ENCODE measurements at places on chromosomes 7 and 10. TPM values are rescaled to one million over a fixed set of nuclear protein-coding genes. Genes with fewer than 3 reads are reported as not detected.

GIMAP1 gene
- total RNA-seq, result 4.9 TPM

PDE6C gene
- total RNA-seq, result not detected

SCART1 gene
- total RNA-seq, result 1.5 TPM

CNNM2 gene
- 6.6 TPM for total RNA-seq

CFAP69 gene
- not detected for total RNA-seq

FAM25A gene
- total RNA-seq, result not detected

PNLIPRP3 gene
- not detected for total RNA-seq

KIF20B gene
- total RNA-seq, result 48.7 TPM

C10orf71 gene
- total RNA-seq, result not detected

MOGAT3 gene
- not detected for total RNA-seq

MRLN gene
- 0.23 TPM for total RNA-seq

DNA sequence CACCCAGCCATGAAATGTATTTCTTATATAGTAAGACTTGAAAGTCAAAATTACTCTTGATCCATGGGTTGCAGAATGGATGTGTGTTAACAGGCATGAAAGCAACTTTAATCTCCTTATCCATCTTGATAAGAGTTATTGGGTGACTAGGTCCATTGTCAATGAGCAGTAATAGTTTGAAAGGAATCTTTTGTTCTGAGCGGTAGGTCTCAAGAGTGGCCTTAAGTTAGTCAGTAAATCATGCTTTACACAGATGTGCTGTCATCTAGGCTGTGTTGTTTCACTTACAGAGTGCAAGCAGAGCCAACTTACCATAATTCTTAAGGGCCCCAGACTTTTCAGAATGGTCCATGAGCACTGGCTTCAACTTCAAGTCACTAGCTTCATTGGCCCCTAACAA lies 51.2 kb downstream of the KIAA1549 start:
- no peaks in the 10 kb centered on the region for H3K36me3 ChIP-seq
- H3K27ac ChIP-seq, result no peak overlapping the region
- H3K27me3 ChIP-seq, result peaks cover 15% of the 10 kb centered on the region

GRCh38 chr10:127577376-127578258 lies 28.5 kb downstream of the NPS start:
- H3K4me3 ChIP-seq, result no peak overlapping the region
- H3K27me3 ChIP-seq, result no peaks in the 10 kb centered on the region
- no peaks in the 10 kb centered on the region for H3K4me1 ChIP-seq
- no peaks in the 10 kb centered on the region for H3K36me3 ChIP-seq
- DNase-seq, result no peak
- no peak overlapping the region for H3K27ac ChIP-seq

GRCh38 chr7:41507686-41508268 lies 195.1 kb downstream of the INHBA start:
- H3K4me3 ChIP-seq, result no peak overlapping the region
- DNase-seq, result no peak
- H3K27me3 ChIP-seq, result no peaks in the 10 kb centered on the region
- no peak overlapping the region for H3K27ac ChIP-seq

- H3K4me3 ChIP-seq, result no peak overlapping the region
- DNase-seq, result no peak
- no peaks in the 10 kb centered on the region for H3K4me1 ChIP-seq
- H3K27ac ChIP-seq, result no peak overlapping the region
These were observed 31.1 kb upstream of the RSBN1L start for GRCh38 chr7:77665161-77665560.

DNA sequence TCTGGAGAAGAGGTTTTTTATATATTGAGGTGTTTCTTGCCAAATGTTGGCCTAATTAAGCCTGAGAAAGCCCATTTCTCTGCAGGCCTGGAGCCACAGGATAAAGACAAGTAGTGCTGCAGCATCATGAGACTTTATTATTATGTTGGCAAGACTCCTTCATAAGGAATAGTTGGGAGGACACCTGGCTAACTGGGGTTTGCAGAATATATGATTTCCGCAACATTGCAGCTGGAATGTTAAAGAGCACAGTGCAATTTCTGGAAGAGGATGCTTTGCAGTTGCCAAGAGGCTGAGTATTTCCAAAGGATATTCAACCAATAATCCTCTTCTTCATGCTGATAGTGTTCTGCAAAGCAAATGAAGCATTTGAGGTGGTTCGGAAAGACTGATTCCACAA lies 1512.8 kb upstream of the LRRTM3 start:
- H3K4me3 ChIP-seq, result no peak overlapping the region
- H3K27me3 ChIP-seq, result no peaks in the 10 kb centered on the region
- no peaks in the 10 kb centered on the region for H3K36me3 ChIP-seq

DNA sequence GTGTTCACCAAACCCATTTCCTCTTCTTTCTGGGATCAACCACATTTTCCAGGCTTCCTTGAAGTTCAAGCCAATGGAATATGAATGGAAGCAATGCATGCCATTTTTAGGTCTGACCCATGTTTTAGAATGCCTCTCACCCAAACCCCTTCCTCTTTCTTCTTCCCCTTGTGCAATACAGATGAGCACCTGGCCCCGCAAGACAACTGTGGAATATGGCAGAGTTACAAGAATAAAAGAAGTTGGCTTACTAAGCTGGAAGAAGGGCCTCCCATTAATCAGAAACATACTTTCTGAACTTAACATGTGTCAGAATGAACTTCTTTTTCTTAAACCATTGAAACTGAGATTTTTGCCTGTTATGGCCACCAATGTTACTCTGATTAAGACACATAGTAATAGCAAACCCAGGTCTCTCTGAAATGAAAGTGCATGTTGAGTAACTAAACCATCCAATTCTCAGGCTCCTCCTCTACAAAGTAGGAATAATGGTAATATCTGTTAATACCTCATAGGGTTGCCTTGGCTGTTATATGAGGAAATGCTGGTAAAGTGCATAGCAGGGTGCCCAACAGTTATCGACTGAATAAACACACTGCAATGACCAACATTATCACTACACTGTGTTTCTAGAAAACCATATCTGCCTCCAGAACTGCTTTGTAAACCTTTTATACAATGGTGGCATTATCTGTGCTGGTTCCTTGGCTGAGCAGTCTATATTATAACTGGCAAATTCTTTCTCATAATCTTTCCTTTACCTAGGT lies 382.2 kb upstream of the NRP1 start:
- H3K4me3 ChIP-seq, result no peak overlapping the region
- no peak overlapping the region for H3K27ac ChIP-seq
- no peak for DNase-seq

DNA sequence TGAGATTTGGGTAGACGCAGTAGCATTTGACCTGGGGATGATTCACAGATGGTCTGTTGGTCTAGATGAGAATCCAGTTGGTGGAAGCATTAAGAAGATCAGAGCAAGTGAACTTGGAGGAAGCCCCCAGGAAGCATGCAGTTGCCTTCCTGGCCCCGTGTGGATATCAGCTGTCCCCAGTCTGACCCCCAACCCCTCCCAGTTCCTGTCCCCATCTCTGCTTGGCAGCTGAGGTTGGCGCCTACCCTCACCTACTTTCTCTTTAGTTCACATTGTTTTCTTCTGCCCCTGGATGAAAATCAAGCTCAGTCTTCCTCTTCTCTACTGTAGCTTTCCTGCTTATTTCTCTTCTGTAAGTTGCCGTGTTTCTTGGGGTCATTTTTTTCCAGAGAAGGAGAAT lies 227.9 kb downstream of the GATA3 start:
- DNase-seq, result no peak
- H3K36me3 ChIP-seq, result peaks cover 1% of the 10 kb centered on the region
- peaks cover 14% of the 10 kb centered on the region for H3K27me3 ChIP-seq
- H3K4me1 ChIP-seq, result peaks cover 12% of the 10 kb centered on the region
- no peak overlapping the region for H3K27ac ChIP-seq
- no peak overlapping the region for H3K4me3 ChIP-seq

- no peaks in the 10 kb centered on the region for H3K4me1 ChIP-seq
- H3K4me3 ChIP-seq, result no peak overlapping the region
- H3K36me3 ChIP-seq, result no peaks in the 10 kb centered on the region
- no peak overlapping the region for H3K27ac ChIP-seq
- peaks cover 2% of the 10 kb centered on the region for H3K27me3 ChIP-seq
These were observed 119.0 kb upstream of the PTPRZ1 start for GRCh38 chr7:121753944-121754343.

DNA sequence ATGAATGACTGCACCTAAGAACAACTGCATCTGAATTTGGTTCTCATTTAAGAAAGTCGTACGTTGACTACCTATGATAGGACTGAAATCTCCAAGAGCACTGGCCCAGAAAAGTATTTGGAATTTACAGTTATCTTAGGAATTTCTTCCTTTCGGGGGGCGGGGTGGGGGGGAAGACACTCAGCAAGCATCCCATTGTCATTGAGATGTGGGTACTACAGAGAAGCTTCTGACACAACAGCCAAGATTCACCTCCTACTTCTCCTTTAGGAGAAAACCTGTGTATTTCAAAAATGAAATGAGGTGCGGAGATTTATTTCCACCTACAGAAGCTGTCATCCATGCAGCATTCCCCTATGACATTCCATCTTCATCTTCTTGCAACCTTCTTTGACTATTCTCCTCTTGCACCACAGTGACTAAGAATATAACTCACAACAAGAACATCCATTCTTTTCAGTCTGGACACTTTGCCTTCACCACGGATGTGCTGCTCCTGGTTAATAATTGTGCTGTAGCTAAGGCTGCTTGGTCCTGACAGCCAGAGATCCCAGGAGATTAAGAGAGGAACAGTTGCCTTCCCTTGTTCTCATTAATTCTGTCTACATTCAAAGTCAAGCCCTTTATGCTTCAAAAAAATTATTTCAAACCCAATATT lies 98.4 kb upstream of the FRMD4A start:
- H3K4me3 ChIP-seq, result no peak overlapping the region
- H3K36me3 ChIP-seq, result no peaks in the 10 kb centered on the region
- no peak for DNase-seq
- H3K27ac ChIP-seq, result no peak overlapping the region

DNA sequence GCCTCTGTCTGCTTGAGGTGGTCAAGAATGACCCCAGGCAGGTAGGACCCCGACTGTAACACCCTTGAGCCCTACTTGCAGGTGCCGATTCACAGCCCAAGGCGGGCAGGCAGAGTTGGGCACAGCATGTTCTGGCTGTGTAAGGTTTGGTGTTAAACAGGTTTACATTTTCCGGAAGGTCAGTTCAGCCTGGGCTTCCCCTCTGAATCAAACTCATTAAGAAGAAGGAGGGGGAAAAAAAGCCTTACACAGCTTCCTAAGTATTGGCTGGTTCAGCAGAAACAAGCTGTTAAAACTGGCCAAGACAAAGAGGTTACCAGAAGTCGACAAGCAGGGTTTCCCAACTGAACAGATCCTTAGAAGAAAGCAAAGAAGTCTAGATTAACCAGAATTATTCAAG lies 132.7 kb downstream of the PRPF18 start:
- peaks cover 15% of the 10 kb centered on the region for H3K4me1 ChIP-seq
- peaks cover 15% of the 10 kb centered on the region for H3K27me3 ChIP-seq
- H3K4me3 ChIP-seq, result no peak overlapping the region
- DNase-seq, result no peak

DNA sequence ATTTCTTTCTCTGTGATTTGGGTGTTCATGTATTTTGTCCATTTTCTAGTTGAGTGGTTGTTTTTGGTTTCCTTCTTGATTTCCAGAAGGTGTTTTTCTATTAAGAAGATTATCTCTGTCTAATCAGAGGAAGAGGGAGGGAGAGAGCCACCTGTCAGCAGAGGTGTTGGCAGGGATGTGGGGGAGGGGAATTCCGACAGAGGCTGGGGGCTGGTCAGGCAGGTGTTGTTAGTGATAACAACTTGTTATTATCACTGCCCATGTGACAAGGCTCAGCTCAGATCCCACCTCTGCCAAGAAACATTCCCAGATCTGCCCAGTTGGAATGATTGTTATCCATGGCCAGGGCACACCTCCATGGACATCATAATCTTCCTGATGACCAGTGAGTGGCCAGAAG lies 293.4 kb downstream of the GFRA1 start:
- no peak overlapping the region for H3K27ac ChIP-seq
- H3K4me3 ChIP-seq, result no peak overlapping the region
- H3K36me3 ChIP-seq, result no peaks in the 10 kb centered on the region
- H3K27me3 ChIP-seq, result no peaks in the 10 kb centered on the region
- no peak for DNase-seq

DNA sequence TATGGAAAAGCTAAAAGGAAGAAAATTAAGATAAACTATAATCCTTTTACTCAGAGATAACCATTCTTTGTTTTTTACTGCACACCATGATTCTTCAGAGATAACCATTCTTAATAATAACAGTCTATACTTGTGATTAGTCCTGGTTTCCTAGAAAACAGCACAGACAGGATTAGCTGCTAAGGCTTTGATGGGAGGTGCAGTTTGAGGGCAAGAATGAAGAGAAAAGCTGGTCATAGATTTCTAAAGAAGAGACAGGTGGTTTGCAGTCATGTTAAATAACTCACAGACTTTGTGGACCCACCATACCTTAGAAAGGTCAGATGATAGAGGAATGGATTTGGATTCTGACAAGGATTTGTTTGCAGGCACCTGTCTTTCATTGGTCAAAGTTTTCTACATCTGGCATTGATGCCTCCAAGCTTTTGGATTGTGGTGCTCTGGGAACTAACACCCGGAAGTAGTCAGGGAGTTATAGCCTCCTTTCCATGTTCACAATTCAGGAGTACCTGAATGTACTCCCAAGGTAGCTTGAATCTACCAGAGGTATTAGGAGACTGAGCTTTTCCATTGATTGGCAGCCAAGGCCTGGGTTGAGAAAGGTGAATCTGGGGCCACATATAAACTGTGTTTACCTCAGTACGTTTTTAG lies 3.7 kb downstream of the SMC3 start:
- peaks cover 18% of the 10 kb centered on the region for H3K36me3 ChIP-seq
- H3K27me3 ChIP-seq, result no peaks in the 10 kb centered on the region
- DNase-seq, result no peak
- H3K27ac ChIP-seq, result no peak overlapping the region
- peaks cover 70% of the 10 kb centered on the region for H3K4me1 ChIP-seq
- H3K4me3 ChIP-seq, result no peak overlapping the region

DNA sequence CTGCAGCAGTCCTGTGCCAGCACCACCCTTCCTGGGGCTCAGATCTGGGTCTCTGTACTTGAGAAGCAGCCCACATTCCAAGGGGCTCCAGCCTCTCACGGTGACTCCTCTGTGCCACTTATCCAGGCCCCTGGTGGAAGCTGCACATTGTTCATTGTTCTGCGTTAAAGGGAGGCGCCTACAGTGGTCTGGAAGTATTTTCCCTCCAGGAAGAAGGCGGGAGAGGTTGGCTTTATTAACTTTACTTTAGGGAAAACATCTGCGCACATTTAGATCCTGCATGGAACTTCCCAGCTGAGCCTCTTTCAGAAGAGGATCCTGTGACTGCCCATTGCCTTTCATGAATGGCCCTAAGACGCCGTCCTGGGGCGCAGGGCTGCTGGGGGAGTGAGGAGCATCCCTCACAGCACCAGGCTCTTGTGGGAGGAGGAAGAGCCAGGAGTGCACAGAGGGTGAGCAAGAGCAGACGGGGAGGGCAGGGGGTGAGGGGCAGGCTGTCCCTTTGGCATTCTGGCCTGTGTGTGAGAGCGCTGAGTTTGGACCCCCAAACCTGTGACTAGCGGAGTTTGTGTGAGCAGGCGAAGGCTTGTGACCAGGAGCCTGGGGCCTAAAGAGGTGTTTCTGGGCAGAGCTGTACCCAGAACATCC lies 98.6 kb upstream of the BTBD16 start:
- no peaks in the 10 kb centered on the region for H3K36me3 ChIP-seq
- no peaks in the 10 kb centered on the region for H3K4me1 ChIP-seq
- no peak for DNase-seq
- peaks cover 4% of the 10 kb centered on the region for H3K27me3 ChIP-seq
- no peak overlapping the region for H3K4me3 ChIP-seq

GRCh38 chr7:30911561-30911969 lies at the start of gene AQP1:
Gene AQP1 (plus strand): TSS chr7:30911853. CDS start chr7:30911910, 57 bp downstream.
- no peak for DNase-seq
- no peaks in the 10 kb centered on the region for H3K36me3 ChIP-seq
- no peaks in the 10 kb centered on the region for H3K4me1 ChIP-seq
- H3K4me3 ChIP-seq, result no peak within 1 kb of the TSS
- H3K27me3 ChIP-seq, result no peaks in the 10 kb centered on the region
